ENCODE measurements at places on chromosomes 3 and 15.

GRCh38 chr3:76367281-76367680, 581.9 kb upstream of the ZNF717 start:
- DNase-seq: no peak

- no peak for DNase-seq
Measured at GRCh38 chr3:118097226-118097625, 937.4 kb downstream of the IGSF11 start.

DNA sequence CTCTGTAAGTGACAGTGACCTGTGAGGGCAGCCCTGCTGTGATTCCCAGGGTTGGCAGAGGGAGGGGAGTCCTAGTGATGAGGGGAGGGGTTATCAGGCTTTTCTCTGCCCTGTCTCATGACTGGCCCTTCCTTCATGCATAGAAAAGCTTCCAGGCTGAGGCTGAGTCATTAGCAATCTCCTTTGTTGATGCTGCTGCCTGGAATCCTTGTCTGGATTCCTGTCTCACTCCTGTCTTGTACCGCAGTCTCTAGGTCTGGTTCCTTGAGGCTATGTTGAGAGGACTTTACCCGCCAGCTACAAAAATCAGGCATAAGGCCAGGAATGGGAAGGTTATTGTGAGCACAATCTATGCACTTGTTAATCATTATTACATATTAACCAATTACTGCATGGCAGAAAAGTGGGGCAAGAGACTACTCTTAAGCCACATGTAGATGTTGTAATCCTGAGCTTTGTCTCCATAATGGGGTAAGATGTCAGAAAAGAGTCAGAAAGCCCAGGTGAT, 7.2 kb downstream of the KLHL6 start:
- no peak for DNase-seq

GRCh38 chr3:169327546-169328356, 335.8 kb downstream of the MECOM start:
- no peak for DNase-seq

- DNase-seq: peak; percentile 20
Measured at GRCh38 chr3:112770032-112770626, 76.5 kb downstream of the CD200R1L start.

GRCh38 chr3:52146189-52146588, 8.0 kb downstream of the POC1A start:
- no peak for DNase-seq

GRCh38 chr15:57440167-57440566, 63.9 kb downstream of the CGNL1 start:
- no peak for DNase-seq

- no peak for DNase-seq
Measured at GRCh38 chr3:65078748-65079147, 390.9 kb upstream of the ADAMTS9 start.

DNA sequence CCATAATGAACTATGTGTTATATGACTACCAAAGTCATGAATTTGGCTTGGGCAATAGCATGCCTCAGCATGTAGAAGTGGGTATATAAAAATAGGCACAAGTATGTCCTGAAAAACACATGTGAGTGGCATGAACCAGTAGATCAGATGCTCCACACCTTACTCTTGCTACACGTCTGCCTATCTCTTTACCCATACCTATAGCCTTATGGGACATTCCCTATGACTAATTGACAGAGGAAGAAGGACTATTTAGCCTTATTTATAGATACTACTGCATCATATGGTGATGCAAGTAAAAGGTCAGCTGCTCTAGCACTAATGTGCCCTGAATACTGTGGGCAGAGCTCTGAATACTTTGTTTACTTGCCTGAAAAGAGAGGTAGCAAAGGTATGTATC, 81.0 kb upstream of the ZPLD1 start:
- DNase-seq: no peak
